ENCODE measurements at places on chromosomes 13 and 19.
A peak's percentile ranks its signal among the peaks of the same experiment; 100 is the strongest.

DNA sequence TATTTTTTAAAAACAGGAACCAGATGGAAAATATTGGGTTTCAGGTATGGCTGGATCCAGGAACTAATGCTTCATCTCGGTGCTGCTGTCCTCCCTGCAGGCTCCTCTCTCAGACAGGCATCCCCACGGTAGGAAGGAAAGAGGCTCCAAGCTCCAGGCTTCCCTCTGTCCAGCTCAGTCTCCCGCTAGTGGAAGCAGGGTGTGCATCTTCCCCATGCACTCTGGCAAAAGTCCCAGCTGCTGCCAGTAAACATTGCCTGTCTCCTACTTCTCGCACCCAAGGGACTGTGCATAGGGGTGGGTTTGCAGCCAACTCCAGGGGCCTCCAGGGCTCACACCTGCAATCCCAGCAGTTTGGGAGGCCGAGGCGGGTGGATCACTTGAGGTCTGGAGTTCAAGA is 29.2 kb downstream of the IL12RB1 start:
- no peak for DNase-seq

GRCh38 chr19:13699786-13700185 is 64.5 kb upstream of the MRI1 start:
- no peak for DNase-seq

DNA sequence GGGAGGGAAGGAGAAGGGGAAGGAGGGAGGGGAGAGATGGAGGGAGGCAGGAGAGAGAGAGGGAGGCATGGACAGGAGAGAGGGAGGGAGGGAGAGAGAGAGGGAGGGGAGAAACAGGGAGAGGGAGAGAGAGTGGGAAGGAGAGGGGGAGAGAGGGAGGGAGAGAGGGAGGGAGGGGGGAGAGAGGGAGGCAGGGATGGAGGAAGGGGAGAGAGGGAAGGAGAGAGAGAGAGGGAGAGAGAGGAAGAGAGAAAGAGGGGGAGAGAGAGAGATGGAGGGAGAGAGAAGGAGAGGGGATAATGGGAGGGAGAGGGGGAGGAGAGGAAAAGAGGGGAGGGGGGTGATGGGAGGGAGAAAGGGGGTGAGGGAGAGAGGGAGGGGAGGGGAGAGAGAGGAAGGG is 86.8 kb upstream of the VSTM2B start:
- no peak for DNase-seq

DNA sequence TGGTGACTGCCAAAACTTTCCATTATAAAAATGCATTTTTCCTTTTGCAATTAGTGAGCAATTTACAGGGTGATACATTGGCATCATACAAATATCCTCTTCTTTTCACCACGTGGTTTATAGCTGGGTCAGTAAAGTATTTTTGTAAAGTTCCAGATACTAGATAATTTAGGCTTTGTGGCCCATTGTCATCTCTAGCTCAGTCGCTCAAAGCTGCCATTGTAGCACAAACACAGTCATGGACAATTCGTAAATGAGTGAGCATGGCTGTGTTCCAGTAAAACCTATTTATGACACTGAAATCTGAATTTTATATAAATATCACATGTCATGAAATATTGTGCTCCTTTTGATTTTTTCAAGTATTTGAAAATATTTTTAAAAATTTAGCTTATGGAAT is 162.9 kb downstream of the USP12 start:
- no peak for DNase-seq

DNA sequence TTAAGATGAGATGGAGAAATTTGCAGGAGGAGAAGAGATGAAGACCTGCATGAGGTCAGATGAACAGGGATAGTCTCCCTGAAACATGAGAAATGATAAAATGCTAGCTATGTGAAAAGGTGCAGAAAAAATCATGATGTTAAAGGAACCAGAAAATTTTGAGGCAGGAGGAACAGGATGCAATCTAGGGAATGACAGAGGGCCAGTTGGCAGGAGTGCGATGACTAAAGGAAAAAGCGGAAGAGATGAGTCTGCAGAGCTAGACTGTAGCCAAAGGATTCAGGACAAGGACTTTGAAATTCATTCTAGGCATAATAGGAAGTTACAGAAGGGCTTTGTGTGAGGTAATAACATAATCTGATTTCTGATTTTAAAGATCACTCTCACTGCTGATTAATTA is 77.9 kb downstream of the TRPC4 start:
- DNase-seq: no peak

GRCh38 chr19:40592170-40592569 is 9.0 kb upstream of the LTBP4 start:
- peak; percentile 30 for DNase-seq

GRCh38 chr19:47391510-47392223 is 27.7 kb downstream of the MEIS3 start:
- peak; percentile 76 for DNase-seq

- no peak for DNase-seq
Measured at GRCh38 chr13:87128036-87128435, 543.1 kb upstream of the SLITRK5 start.

DNA sequence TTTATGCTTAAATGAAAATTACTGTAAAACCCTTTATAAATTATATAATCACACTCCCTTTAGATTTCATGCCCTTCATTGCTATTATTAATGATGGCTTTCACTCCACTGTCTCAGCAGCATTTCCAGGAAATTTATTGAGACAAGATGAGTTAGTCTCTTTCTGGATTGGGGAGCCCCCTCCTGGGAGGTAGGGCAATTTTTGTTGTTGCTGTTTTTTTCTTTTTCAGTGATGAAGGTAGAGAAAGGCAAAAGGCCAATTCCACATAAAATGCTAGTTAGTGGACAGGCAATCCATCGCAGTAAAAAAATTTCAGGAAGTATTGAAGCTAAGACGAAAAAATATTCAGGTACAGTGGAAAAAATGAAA is 80.2 kb downstream of the TEX26 start:
- no peak for DNase-seq

GRCh38 chr13:44318161-44318560 is 55.5 kb upstream of the SERP2 start:
- DNase-seq: no peak

GRCh38 chr13:95150555-95150954 is 150.7 kb downstream of the ABCC4 start:
- DNase-seq: no peak

GRCh38 chr19:22421797-22422196 is 349 bp downstream of the ZNF98 start:
- DNase-seq: no peak

GRCh38 chr13:43911871-43912270 is 32.2 kb downstream of the LACC1 start:
- DNase-seq: no peak

DNA sequence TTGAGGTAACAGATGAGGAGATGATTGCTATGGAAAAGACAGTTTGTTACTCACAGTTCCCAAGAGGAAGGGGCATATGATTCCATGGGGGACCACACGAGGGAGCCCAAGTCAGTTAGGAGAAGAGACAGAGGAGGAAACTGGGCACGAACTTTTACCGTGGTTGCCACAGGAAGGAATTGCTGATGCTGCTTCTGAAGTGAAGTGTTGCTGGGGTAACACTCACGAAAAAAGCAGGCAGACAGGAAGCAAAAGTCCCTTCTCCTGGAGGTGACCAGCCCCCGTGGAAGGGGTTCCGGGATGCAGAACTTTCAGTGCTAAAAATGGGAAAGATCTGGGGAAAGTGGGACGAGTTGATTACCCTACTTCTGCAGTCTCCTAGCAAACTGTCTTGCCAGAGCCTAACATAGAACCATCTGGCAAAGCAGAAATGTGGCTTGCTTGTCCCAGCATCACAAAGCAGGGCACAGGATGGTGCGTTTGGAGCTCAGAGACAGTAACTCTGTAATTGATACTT is 35.4 kb upstream of the MAP3K10 start:
- no peak for DNase-seq

GRCh38 chr19:5313307-5313706 is 27.3 kb downstream of the PTPRS start:
- DNase-seq: no peak

DNA sequence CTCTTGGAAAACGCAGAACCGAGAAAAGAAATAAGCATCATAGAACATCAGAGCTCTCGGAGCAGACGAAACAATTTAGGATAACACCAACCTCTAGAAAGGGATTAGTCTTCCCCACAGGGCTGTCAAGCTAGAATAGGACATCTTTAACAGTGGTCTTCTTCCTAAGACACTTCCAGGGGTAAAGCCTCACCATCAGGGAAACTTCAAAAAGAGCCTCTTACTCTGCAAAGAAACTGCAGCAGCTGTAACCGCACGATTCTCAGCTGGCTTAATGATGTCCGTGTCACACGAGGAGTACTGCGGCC is 642 bp downstream of the ZNF571 start:
- no peak for DNase-seq

DNA sequence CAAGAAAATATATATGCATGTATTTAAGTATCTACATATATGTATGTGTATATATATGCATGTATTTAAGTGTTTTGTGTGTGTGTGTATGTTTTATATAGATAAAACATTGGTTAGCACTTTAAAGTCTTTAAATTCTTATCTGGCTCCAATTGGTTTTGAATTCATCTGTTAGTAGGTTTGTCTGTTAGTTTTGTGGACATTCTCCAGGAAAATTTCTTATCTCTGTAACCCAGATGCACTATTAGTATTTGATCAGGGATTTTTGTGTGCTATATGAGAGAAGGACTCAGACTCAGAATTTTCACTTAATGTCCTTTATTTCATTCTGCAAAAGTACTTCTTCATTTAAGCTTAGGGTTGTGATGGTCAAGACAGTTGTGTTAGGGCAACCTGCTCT is 103.1 kb downstream of the ITGBL1 start:
- no peak for DNase-seq

DNA sequence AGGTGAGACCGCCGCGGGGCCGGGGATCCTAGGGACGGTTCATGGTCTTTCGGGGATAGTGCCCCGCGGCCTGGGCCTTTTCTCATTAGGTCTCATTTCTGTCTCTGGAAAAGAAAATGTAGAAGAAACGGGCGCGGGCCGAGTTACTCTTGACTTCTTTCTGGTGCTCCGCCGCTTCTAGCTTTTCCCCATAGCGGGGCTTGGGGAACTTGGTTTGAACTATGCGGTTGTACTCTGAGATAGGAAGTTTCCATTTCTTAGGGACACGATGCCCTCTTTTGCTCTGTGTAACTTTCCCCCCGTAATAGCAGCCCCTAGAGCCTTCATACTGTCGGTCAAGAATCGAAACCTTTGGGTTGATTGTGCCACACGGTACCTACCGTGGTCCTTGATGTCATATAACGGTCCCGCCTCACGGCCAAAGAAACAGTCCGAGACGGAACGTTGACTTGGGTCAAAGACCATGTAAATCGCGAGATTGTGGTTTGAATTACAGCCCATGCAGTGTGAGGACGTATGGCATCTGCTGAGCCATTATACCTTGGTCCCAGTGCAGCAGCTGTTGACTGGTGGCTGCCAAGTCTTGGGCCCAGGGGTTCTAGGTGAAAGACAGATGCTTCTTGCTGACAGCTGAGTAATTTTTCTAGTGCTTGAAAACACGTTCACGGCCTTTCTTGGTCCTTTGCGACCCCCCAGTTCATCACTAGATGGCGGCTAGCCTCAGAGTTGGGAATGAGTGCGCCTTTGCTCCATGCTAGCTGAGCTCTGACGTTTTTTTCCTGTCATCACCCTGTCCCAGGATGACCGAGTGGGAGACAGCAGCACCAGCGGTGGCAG is 487 bp downstream of the RPS5 start:
- DNase-seq: no peak

- no peak for DNase-seq
Measured at GRCh38 chr13:97335488-97336134, 98.4 kb upstream of the RAP2A start.

GRCh38 chr13:110771194-110771593 is 57.7 kb downstream of the ING1 start:
- no peak for DNase-seq

DNA sequence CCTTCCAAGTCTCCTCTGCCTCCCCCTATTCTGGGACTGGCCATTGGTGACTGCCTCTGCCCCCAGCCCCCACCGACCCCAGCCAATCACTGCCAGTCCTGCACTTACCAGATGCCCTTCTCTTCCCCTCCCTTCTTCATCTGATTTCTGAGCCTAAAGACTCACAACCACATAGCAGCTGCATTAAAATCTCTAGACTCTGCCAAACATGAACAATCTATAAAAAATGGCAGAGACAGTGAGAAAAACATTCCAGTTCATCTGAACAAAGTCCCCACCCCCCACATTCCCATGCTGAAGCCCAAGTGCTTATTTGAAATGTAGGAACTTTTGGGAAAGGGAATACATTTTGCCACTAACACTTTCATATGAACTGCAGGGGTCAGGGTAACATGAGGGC is 60.8 kb downstream of the KCTD12 start:
- DNase-seq: no peak

DNA sequence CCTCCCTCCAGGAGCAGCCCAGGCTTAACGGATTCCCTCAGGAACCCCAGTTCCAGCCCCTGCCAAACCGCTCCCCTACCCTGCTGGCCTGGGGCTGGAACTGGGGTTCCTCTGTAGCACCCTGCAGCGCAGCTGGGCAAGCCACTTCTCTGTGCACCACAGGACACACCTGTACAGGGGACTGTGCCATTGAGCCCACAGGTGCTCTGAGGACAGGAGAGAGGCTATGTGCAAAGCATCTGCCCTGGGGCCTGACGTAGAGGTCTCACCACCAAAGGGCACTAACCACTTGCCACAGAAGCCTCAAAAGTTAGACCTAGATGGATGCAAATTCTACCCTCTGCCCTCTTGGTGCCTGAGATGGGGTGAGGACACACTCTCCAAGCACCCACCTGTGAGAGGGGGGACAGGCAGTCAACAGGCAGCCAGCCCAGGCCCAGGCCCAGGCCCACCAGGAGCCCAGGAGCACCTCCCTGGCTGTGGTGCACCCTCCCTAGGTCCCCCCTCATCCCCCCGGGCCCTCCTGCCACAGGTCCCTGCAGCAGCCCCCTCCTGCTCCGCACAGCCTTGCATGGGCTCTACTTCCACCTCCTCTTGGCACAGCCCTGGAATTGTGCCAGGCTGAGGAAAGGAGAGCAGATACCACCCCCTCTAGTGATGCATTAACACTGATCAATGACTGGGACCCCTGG is 27.6 kb upstream of the SLC35E1 start:
- no peak for DNase-seq

DNA sequence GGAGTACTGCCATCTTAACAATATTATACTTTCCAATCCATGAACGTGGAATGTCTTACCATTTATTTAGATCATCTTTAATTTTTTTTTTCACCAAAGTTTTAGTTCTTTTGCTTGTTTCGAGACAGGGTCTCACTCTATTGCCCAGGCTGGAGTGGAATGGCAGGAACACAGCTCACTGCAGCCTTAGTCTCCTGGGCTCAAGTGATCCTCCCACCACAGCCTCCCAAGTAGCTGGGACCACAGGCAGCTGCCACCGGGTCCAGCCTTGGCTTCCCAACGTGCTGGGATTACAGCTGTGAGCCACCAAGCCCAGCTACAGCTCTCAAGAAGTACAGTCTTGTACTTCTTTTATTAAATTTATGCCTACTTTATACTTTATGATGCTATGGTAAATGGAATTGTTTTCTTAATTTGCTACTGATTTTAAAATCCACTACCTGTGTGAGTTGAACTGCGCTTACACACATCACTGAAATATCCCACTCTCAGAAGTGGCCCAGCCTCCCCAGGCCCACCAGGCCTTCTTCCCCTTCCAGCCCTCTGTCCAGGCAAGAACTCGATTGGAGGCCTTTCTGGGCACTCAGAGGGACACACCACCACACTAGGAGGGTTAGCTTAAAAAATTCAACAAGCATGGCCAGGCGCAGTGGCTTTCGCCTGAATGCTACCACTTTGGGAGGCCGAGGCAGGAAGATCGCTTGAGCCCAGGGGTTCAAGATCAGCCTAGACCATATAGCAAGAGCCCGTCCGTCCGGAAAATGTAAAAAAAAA is 1.0 kb upstream of the PGLS start:
- DNase-seq: no peak

- DNase-seq: no peak
Measured at GRCh38 chr13:99636306-99636705, 135.0 kb downstream of the TM9SF2 start.

All from CD4-positive, alpha-beta memory T cell (primary cell).